Amniotic stem cell (primary cell): ENCODE measurements at places on chromosomes 5 and 9.
A peak's percentile ranks its signal among the peaks of the same experiment; 100 is the strongest.

DNA sequence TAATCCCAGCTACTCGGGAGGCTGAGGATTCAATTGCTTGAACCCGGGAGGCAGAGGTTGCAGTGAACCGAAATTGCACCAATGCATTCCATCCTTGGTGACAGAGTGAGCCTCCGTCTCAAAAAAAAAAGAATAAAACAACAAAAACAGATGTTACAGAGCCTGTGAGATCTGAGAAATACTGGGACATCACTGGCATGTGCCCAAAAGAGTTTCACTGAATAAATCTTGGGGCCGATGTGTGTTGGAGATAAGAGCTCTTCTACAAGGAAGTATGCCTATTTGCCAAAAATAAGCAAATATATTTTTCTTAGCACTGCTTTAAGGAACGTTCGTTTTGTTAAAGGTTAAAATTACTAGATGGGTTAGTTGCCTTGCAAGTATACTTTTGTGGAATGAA, 55.1 kb downstream of the KIAA1958 start:
- no peak for DNase-seq

GRCh38 chr9:5988265-5988664, 27.2 kb downstream of the RANBP6 start:
- DNase-seq, result no peak

DNA sequence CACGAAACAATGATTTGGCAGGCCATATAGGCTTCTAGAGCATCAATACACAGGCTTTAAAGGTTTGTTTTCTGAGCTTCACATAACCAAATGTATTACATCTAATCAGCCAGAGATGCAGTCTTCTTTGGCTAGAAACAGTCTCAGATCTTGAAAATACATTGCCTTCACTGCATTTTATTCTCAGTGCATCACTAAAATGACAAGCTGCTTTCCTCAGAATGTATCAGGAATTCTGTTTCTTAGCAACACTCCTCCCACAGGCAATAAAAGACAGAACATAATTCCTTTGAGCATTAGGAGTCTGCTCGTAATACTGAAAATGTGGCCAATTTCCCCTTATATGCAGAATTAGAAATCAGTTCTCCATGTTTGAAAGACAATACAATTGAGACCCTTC, 36.9 kb downstream of the FEM1C start:
- peak; percentile 34 for DNase-seq

GRCh38 chr5:76683816-76684731, 31.9 kb upstream of the F2R start:
- no peak for DNase-seq

GRCh38 chr5:56522960-56523359, 289.8 kb upstream of the ANKRD55 start:
- DNase-seq, result no peak

GRCh38 chr5:132414634-132415378, 45.3 kb downstream of the SLC22A5 start:
- DNase-seq, result no peak

GRCh38 chr9:126536841-126537465, 76.8 kb upstream of the LMX1B start:
- no peak for DNase-seq

GRCh38 chr5:155480731-155481131, 467.2 kb downstream of the KIF4B start:
- no peak for DNase-seq
